ENCODE measurements at places on chromosomes 2 and 18.

- DNase-seq, result no peak
Measured at GRCh38 chr2:19866771-19867170, 35.0 kb downstream of the TTC32 start.

DNA sequence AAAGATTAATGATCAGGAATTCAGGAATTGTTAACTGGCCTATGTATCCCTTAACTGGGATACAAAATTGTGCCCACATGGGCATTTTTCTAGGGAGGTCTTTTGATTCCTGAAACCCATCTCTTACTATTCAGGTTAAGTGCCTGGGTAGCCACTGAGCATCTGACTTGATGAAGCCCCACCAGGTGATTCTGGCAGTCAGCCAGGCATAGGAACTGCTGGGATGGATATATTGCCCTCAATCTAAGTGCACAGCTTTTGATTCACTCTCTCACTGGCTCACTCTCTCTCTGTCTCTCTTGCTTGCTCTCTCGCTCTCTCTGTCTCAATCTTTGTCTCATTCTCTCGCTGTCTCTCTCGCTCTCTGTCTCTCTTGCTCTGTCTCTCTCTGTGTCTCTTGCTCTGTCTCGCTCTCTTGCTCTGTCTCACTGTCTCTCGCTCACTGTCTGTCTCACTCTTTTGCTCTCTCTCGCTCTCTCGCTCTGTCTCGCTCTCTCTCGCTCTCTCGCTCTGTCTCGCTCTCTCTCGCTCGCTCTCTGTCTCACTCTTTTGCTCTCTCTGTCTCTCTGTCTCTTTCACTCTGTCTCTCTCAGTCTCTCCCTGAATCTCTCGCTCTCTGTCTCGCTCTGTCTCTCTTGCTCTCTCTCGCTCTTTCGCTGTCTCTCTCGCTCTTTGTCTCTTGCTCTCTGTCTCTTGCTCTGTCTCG lies 22.3 kb downstream of the INPP1 start:
- no peak for DNase-seq

GRCh38 chr2:156385242-156385641 lies 50.9 kb upstream of the GPD2 start:
- DNase-seq, result no peak

- DNase-seq, result no peak
Measured at GRCh38 chr18:35979112-35979511, 6.6 kb downstream of the RMP24 start.

GRCh38 chr2:99354070-99354469 lies 16.9 kb downstream of the EIF5B start:
- DNase-seq, result no peak

GRCh38 chr18:56373601-56374000 lies 264.8 kb downstream of the TXNL1 start:
- no peak for DNase-seq

DNA sequence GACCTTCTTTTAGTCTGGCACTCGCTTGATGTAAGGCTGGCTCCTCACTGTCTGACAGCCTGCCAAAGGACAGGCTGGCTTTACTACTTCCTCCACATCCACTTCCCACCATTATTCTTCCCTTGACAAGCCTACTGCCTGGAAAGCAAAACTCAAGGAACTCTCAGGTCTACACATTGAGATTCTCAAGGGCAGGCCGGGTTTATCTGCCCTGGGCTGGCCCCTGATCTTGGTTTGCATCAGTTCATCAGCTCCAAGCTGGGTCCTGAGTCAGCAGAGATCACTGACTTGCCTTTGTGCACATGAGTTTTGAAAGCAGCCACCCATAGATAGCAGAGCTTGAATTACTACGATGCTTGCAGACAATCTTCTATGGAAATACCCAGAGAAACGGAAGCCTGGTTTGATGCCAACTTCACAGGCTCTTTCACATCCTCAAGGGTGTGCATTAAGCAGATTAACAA lies 53.9 kb downstream of the KCTD18 start:
- DNase-seq, result peak; percentile 16

DNA sequence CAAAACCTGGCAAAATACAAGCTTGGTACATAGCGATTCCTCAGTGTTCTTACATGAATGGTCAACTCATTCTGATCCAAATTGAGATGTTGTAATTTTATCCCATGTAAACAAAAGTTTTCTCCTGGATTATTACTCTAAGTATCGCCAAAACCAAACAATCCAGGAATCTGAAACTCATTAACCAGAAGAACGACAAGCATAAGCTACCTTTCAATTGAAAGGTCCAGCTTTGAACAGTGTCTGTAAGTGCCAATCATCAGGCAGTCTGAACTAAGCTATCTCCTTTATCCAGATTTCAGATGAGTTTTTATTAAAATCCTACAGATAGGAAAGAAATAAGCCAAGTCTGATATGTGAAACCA lies 2.4 kb downstream of the MEX3C start:
- DNase-seq, result no peak

DNA sequence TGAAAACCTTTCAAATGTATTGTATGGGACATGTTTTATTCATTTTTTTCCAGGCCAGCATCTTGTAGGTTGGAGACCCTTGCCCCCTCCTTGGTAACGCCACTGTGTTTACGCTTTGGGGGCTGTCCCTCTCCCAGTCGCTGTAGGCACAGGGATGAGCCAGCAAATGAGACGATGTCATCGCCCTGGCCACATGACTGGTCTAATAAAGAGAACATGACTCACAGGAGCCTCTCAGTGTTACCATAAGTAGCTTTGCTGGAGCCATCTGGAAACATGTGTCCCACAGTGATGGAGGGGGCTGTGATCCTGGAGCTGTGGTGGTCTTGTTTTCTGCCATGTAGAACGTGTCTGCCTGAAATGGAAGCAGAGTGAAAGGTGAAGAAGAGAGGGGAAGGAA lies 78.9 kb downstream of the CD8B2 start:
- DNase-seq, result no peak

- no peak for DNase-seq
Measured at GRCh38 chr18:55153346-55153745, 194.1 kb upstream of the CCDC68 start.

Measured in CD4-positive, alpha-beta T cell treated with Interleukin-10 for 1 hour (primary cell).